ENCODE measurements at places on chromosomes 6 and 20.

GRCh38 chr6:140541288-140541687, 1166.8 kb upstream of the CITED2 start:
- DNase-seq, result no peak

GRCh38 chr20:38126146-38126921, 38.7 kb downstream of the TGM2 start:
- no peak for DNase-seq

DNA sequence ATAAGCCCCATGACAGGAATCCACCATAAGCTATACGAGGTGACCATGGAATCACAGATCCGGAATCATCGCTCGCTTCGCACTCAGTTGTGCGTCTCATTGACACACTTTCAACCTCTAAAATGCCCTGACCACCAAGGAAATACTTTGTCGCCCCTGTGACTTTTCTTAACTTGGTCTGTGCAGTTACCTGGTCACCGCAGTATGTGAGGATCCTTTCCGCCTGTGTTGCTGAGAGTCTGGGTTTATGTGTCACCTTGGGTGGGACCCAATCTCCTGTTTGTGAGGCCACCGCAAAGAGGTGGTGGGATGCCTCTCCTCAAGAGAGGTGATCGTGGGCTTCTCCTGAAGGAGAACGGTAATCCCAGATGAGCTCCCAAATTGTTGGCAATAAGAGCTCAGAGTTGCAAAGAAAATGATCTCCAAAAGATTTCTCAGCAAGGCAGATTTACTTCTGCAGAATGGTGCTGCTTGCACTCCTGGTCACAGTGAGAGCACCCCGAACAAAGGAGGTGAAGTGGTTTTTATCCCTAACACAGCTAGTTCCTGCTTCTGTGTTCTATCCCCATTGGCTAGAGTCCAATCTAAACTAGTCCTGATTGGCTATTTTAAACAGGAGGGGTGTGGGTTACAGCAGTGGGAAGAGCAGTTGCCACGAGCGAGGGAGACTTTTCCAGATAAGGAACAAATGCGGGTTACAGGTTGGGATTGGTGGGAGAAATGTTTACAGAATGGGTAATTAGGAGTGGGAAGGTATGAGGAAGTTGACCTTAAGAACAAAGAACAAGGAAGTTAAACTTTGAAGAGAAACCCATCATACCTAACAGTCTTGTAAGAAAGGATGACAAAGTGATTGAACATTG, 9.1 kb upstream of the ZNFX1 start:
- DNase-seq, result no peak

DNA sequence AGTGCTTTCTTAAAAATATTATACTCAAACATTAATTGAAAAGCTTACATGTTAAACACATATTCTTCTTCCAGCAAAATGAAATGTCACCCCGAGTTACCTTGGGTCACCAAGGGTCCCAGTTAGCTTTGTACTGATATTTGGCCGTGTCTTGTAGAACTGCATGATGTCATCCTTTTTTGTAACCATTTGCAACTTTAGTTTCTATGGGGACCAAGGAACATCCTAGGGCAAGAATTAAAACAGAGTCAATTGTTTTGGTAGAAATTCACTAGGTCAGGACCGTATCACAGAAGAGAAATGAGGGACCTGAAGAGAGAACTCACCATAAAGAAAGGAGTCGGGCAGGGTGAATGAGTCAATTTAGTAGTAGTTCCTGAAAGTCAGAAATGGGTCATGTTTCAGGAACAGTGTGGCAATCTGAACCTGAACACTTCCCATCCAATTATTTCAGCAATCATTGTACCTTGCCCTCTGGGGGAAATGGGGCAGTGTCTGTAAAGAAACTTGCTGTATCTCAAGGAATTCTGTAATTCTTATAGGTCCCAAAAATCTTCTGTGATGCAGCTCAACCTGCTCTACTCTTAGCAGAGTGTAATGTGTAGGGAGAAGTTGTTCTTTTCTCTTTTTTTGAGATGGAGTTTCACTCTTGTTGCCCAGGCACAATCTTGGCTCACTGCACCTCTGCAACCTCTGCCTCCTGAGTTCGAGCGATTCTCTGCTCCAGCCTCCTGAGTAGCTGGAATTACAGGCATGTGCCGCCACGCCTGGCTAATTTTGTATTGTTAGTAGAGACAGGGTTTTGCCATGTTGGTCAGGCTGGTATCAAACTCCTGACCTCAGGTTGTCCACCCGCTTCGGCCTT, 5.3 kb upstream of the AKAP7 start:
- DNase-seq, result no peak

DNA sequence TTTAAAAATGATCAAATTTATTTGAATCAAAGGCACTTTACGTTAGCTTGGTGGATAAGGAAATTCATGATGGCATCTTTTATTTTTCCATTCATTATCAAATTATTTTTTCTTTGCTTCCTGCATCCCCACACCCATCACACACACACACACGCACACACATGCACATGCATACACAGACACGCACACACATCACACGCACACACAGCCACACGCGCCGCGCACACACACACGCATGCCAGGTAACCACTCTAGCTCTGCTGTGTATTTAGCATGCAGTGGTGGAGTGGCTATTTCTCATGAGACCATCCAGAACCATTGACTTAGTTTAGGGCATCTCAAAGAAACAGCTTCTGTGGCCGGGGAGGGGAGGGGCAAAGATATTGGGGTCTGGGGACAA, 47.0 kb downstream of the GNAS start:
- no peak for DNase-seq

GRCh38 chr6:81126150-81126549, 626.3 kb downstream of the TENT5A start:
- DNase-seq, result no peak

DNA sequence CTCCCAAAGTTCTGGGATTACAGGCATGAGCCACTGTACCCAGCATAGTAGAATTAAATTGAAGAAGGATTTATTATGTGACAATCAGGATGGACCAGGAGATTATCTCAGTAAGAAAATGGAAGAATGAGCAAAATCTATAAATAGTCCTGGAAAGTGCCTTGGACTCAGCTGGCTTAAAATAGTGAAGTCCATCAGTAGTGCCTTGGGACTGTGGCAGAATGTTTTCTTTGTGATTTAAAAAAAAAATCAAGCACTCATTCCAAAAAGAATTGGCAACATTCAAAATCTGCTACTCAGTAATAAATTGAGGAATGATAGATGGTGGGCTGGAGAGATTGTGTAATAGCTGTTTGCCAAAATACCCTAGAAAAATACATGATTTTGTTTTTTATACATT, 37.0 kb upstream of the MAS1 start:
- DNase-seq, result no peak
